Kasumi-1 (cell line): ENCODE measurements at places on chromosomes 11 and 22.

GRCh38 chr11:112306230-112306629 is 45.6 kb upstream of the PLET1 start:
- no peak for DNase-seq

DNA sequence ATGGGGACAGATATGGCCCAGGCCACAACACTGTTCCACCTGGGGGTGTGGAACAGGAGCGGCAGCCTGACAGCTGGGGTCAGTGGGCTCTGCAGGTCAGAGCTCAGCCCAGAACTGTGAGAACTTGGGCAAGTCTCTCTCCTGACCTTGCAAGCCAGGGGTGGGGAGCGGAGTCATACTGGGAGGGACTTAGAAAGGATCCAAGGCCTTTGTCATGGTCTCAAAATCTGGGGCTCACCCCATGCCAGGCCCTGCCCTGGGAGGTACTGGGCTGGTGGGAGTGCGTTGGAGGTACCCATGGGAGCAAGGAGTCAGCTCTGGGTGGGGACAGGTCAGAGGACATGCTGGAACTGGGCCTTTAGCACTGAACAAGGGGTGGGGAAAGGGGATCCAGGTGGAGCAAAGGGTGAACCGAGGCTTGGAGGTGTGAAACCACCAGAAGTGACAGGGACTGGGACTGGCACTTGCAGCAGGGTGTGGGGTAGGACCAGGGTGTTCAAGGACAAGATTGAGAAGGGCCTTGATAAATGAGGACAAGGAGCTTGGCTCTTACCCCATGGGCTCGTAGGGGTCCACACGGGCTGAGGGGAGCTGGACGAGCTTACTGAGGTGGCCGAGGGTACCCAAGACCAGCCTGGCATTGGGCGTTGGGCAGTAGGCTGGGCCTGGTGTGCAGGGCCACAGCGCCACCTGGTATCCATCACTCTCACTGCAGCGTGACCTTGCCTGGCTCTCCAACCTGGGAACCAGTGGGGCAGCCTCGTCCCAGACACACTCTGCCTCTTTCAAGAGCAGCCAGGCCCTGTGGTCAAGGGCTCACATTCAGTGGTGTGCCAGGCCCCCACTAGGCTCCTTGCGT is 7.4 kb upstream of the PMM1 start:
- peak; percentile 50 for DNase-seq

DNA sequence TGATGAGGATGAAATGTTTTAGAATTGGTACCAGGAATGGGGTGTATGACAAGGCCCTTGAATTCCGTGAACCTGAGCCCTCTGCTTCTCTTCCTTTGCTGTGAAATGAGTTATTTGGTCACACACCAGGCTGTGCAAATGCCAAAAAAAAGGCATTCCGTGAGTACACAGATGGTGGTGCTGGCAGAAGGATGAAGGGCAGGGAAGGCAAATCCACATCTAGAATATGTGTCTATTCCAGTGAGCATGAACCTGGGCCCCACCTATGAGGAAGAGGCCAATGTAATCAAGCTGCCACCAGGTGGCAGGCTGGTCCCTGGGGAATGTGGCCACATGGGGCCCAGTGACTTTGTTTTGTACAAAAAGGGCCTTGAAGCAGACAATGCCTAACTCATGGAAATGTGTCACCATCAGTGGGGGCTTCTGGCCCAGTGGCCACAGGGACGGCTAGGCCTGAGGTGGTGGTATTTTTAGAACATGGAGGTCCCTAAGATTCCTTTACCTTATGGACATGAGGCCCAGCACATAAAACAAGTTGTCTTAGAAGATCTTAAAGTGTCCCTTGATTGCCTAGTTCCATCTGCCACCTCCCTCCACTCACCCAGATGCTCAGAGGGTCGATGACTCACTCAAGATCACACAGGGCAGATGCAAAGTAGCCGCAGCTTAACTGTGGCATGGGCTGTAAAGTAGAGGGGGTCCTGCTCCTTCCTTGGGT is 3.9 kb upstream of the RNF215 start:
- DNase-seq: peak; percentile 65

GRCh38 chr11:125402435-125402834 is 93.6 kb downstream of the FEZ1 start:
- DNase-seq: no peak

DNA sequence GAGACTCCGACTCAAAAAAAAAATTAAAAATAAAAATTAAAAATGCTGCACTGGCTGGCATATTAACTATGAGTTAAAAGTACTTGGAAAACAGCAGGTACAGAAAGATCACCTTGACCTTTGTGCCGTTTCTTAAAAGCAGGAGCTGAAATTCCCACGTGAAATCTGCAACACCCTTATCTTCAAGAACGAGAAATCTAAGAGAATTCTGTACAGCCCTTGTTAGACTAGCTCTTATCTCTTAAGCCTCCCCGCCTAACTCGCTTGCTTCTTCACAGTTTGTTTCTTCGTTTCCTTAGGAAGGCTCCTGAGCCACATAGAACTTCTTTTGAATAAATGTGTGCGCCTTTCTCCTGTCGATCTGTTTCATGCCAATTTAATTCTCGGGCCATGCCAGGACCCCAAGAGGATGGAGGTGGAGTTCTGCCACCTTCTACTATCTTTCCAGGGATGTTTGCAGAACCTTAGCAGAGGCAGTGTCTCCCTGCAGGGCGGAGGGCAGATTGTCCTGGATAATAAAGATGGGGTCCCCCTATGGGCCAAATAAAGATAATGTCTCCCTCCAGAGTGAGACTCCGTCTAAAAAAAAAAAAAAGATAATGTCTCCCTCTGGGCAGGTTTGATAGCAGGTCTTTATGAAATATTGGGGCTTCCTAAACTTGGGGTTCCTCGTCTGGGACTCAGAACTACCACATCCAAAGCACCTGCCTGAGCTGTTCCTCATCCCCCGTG is 27.4 kb upstream of the SYT8 start:
- DNase-seq: peak; percentile 66

- DNase-seq: no peak
Measured at GRCh38 chr11:18765554-18765953, 26.0 kb downstream of the PTPN5 start.

DNA sequence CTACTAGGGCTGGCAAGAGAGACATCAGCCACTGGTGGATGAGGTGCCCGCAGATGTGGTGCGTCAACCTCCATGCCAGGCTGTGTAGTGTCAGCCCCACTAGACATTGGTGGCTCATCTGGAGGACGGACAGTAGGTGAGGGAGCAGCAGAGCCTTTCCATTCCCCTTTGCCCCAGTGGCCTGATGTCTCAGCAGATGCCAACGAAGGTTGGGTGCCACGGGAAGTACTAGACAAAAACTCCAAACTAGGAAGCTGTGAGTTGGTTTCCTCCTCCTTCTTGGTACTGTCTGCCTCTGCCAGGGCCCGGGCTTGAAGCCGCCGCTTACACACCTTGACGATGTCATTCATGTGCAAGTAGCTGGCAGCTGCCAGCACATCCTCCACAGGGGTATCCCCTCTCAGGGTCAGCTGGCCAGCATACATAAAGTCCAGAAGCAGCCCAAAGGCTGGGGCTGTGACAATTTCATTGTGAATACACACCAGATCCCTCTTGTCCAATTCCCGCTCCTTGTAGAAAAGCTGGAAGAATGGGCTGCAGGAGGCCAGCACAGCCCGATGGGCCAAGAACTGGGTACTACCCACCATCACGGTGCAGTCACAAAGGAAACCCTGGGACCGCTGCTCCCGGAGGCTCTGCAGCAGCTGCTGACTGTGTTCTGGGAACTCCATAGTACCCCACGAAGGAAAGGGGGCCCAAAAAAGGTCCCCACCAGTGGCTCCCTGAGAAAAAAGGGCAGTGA is 795 bp downstream of the ZBTB3 start:
- DNase-seq: no peak

DNA sequence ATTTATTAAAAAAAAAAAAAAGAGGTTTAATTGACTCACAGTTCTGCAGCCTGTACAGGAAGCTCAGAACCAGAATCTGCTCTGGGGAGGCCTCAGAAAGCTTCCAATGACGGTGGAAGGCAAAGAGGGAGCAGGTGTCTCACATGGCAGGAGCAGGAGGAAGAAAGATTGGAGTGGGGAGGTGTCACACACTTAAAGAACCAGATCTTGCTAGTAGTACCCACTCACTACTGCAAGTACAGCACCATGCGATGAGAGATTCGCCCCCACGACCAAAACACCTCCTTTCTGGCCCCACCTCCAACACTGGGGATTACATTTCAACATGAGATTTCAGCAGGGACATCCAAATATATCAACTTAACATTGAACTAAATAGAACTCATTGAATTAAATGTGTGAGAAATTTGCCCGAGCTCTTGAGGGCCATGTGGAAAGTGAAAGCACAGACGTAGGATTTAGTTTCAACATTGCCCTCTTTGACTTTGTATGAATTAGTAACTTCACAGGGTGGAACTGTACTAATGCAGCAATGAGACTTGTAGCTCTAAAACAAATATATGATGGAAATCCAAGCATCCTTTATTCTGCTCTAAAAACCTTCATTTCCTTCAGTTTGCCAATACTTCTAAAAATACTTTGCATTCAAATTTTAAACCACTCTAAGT is 628.2 kb downstream of the FAM181B start:
- DNase-seq: no peak

DNA sequence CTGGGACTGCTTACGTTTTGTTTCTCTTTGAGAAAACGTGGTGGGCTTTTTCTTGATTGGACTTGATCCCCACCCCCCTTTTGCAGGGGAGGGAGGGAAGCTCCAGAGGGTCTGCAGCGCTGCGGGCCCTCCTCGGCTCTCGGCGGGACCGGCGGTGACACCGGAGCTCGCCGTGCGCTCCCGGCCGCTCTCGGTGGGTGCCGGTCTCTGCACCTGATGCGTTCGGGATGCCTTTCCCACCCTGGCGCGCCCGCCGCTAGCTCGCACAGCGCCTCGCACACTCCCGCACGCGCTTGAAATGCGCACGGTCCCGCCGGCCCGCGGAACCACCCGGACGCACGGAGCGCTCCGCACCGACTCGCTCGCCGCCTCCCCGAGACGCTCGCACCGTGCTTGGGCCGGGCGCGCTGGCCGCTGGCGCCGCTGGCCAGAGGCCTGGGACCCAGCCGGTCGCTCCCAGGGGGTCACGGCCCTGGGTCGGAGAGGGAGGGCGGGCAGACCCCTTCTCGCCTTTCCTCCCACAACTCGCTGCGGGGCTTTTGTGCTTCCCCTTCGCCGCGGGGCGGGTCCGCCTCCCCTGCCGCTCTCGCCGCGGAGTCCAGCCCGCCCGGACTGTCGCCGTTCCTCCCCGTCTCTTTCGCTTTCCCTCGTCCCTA is 1.0 kb downstream of the ZBTB16 start:
- DNase-seq: no peak

GRCh38 chr11:26762089-26762488 is 40.2 kb upstream of the SLC5A12 start:
- no peak for DNase-seq

GRCh38 chr22:30113494-30113893 is 33.2 kb downstream of the HORMAD2 start:
- no peak for DNase-seq

GRCh38 chr11:10774811-10775210 is 23.8 kb downstream of the CTR9 start:
- DNase-seq: no peak

GRCh38 chr22:37303821-37304274 is 21.5 kb downstream of the CYTH4 start:
- DNase-seq: peak; percentile 45

DNA sequence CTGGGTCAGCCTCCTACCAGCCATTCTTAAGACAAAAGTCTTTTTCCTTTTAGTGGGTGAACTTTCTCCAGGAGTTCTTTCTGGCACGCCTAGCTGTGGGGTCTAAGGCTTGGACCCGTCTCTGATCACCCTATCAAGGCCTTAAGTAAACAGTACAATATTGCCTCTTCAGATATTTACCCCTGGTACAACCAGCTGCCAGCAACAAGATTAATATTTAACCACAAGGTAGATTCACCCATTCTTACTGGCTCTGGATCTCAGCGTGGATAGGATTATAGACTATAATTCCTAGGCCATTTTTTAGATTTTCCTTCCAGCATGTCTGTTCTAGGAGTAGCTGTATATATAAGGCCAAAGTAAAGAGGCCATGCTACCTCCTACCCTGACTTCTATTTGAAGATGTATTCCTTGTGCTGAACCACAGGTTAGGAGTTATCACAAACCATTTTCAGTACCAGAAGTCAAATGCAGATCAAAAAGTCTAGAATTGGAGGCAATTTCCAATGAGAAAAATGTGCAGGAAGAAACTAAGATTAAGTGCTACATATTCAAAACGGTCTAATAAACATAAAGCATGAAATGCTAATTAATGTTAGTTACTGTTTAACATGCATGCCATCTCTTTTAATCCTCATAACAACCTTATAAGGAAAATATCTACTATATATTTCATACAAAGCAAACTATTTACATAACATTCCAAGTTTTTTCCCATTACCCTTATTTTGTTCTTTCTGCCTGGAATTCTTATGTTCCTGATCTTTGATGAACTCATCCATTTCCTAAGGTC is 110.0 kb upstream of the SYN3 start:
- no peak for DNase-seq

DNA sequence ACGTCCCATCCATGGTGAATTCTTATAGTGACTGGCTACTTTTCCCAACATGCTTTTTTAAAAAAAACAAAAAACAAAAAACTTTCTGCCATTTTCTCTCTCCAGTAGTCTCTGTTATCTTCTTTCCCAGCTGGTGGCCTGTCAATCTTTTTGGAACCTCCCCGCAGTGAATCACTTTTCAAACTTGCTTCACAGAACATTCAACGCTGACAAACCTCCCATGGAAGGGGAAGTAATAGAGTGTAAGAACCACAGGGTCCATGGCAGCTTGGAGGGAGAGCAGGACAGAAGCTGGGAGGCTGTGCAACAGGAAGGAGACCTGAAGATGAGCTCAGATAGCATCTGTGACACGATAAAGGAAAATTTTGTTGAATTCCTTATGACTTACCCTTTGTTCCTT is 9.8 kb upstream of the CECR2 start:
- DNase-seq: peak; percentile 82

DNA sequence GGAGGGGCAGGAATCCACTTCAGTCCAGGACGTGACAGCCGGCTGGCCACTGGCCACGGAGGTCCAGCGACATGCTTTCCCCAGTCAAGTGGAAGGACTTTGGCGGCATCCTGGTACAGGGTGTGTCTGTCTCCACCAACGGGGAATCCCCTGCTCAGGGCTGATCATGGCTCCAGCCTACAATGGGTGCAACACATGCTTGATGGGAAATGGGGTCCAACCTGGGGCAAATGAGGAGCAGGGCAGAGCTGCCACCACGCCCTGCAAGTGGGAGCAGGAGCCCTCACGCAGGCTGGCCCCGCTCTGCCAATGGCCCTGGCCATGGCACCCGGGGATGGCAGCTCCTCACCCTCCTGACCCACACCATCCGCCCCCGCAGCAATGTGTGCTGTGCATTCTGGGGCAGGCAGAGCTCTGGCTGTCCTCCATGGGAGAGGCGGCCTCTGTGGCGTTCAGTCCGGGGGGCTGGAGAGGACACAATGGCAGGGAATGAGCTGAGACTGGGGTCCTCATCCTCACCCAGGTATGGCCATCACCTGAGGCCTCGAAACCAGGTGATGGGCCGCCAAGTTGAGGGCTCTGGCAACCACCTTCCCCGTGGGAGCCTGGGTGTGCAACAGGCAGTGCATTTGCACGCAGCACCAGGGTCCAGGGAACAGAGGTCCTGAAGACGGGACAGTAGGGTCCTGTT is 5.8 kb upstream of the SEPTIN5 start:
- DNase-seq: no peak

GRCh38 chr11:113618360-113618759 is 87.7 kb downstream of the TMPRSS5 start:
- DNase-seq: no peak
